ENCODE measurements at places on chromosomes 7 and 10.

- no peak for DNase-seq
These were observed 15.3 kb downstream of the HNRNPA2B1 start for GRCh38 chr7:26185131-26185843.

DNA sequence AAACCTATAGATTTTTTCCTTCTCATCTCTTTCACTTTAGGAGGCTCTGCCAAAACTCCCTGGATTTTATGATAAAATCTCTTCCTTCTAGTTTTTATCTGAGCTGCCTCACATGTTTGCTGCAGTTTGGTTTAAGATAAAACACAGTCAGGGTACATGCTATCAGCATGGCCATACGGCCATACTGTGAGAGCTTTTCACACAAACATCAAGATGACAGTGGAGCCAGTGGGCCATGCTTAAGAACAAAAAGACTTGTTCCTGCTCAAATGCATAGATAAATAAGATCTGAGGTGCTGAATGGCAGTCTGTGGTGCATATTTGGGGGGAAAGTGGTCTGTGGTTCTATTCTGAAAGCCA, 91.0 kb downstream of the ELMO1 start:
- no peak for DNase-seq

DNA sequence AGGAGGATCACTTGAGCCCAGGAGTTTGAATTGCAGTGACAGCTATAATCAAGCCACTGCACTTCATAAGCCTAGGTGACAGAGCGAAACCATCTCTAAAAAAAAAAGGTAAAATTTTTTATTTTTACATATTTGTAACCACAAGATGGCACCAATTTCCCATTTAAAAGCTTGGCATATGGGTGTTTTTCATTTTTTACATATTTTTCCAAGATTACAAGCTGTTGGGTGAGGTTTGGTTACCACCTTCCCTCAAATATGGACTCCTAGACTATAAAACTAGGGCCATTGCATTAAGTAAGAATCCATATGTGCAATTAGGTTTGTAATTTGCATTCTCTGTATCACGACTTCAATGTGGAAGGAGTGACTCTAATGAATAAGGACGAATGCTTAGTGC, 129.3 kb upstream of the ACBD5 start:
- DNase-seq: no peak

DNA sequence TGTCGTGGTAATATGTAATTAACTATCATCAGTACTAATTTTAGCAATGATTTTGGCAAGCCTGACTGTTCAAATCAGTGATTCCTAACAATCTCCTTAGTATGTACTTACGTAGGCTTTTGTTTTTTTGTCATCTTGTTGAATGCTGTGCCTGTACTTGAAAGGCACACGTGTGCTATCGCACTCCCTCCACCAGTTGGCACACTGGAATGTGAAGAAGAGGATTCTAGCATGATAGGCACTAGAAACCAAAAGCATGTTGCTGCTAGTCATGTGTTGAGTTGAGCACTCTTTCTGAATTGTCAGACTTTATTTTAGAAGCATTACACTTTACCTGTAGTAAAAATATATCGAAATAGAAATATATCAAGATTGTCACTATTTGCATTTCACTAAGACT, 59.1 kb downstream of the TASOR2 start:
- no peak for DNase-seq

All from mammary epithelial cell (primary cell).